ENCODE measurements at places on chromosomes 16 and 17.

DNA sequence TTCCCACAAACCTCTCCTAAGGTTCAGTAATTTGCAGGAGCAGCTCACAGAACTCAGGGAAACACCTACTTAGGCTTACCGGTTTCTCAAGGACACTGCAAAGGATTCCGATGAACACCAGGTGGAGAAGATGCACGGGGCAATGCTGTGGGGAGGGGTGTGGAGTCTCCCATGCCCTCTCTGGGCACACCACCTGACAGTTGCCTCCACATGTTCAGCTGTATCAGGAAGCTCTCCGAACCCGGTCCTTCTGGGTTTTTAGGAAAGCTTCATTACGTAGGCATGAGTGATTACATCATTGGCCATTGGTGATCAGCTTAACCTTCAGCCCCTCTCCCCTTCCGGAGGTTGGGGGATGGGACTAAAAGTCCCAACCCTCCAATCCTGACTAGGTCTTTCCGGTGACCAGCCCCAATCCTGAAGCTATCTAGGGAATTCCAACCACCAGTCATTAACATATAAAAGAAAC lies 21.6 kb downstream of the C17orf58 start:
- DNase-seq = no peak

GRCh38 chr17:81261096-81261495 lies 22.0 kb downstream of the NDUFAF8 start:
- DNase-seq = no peak

GRCh38 chr17:859061-859823 lies 77.1 kb downstream of the MRM3 start:
- DNase-seq = no peak

DNA sequence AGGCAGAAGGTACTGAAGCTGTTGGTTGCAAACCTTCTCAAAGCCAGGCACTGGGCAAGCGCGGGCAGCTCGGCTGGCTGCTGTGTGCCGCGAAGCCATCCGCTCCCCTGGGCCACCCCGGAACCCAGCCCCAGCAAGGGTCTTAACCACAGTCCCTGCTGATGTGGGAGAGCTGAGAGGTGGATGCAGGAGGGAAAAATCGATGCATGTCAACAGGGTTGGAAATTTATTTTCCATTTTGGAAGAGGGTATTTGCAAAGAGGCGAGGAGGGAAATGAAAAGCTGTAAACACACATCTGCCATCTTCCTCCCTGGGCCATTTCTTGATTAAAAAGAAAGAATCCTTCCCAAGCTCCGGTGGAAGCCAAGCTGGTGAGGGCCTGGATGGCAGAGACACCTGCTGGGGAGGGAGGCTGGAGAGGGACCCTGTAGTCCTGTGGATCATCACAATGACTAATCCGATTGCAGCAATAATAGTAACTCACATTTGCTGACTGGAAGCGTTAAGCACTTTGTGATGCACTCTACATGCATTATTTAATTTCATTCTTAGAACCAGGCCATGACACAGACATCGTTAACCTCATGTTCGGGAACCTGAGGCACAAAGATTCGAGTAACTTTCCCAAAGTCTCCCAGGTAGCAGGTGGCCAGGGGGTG lies 13.9 kb upstream of the TBX2 start:
- DNase-seq = no peak

- no peak for DNase-seq
These were observed 1.9 kb downstream of the PFN1 start for GRCh38 chr17:4946312-4946976.

DNA sequence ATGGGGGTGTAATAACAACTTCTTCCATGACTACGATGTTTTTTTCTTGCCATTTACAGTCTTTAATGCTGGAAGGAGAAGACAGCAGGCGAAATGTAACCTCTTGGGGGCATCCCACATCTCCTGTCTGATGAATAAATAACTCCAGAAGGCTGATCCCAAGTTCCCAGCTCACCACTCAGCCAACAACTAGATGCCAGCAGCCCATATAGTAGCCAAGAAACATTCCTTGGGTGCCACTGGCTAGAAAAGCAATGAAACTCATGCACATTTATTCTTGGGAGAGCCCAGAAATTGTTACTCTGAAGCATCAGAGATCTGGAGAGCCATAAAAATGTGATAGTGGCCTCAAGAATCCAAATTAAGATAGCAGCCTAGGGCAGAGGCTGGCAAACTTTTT lies 22.7 kb upstream of the TMEM101 start:
- no peak for DNase-seq

DNA sequence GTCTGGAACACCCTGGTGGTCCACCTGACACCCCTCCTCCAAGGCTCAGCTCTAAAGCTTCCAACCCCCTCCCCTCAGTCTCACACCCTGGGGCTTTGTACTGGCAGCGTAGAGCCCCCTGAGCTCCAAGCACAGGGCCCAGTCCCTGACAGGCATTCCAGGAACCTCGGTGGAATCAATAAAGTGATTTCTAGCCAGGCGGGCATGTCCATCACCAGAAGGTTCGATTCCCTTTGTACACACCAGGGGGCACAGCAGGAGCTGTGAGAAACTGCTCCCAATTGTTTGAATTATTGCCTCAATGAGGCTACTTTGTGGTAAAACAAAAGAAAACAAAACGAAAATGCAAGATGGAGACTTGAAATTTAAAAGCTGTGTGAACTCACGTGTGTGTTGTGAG lies 51.8 kb downstream of the SMPD3 start:
- DNase-seq = no peak

DNA sequence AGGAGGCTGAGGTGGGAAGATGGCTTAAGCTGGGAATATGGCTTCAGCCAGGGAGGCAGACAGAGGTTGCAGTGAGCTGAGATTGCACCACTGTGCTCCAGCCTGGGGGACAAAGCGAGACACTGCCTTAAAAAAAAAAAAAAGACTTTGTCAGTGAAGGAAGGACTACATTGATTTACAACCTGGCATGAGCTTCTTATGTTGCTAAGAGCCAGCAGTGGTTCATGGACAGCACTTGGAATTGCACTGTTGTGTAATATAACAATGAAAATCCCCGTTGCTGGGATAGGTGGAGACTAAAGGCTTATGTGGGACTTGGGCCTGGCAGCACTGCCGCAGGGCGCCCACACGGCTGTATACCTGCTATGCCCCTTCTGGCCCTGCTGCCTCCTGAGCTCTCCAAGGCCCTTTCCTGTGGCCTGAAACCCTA lies 14.1 kb upstream of the SLC16A5 start:
- no peak for DNase-seq

DNA sequence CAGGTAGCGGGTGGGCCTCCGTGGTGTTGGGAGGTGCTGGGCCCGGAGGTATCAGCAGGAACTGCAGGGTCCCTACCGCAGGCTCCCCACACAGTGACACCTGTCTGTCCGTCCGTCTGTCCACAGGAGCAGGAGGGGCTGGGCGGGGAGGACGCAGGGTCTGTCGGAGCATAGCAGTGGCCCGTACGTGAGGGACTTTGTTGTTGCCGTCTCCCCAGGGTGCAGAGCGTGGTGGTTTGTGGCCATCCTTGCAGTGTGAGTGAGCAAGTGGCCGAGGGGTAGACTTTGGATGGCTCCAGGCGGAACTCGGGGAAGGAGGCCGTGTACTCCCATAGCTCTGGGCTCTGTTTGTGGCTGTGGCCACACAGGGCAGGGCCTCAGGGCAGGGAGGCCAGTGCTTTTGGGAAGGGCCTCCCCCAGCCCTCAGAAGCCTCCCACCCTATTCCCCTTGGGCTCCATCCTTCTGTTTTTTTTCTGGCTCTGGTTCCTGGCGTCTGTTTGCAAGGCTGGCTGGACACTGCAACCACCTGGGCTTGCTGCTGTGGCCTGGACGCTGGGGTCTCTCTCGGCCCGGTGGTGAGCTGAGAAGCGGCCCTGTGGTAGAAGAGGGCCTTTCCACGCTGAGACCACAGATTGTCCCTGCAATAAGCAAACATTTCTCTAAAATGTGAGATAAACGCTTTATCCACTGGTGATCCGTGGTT lies 41.0 kb upstream of the ZNF750 start:
- no peak for DNase-seq

GRCh38 chr16:85003076-85003475 lies 8.3 kb downstream of the ZDHHC7 start:
- no peak for DNase-seq

DNA sequence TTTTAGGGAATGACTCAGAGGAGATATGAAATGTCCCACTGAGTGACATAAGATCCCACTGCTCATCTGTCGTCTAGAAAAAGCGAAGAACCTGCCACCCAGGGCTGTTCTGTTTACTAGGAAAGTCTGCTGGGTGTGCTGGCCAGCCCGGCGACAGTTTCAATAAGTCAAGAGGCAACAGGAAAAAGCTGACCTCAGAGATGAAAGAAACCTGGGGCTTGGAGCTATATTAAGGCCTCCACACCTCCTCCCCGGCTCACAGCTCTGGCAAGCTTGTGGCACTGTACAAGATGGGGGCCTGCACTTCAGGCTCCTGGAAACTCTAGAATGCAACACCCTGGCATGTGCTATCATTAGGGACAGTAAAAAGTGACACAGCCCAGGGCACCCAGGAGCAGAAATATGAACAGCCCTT lies 10.6 kb downstream of the ZFHX3 start:
- no peak for DNase-seq

GRCh38 chr17:15490634-15491261 lies 23.3 kb upstream of the CDRT4 start:
- DNase-seq = no peak

Measured in NCI-H187 treated with DMSO at 0.1 percent for 48 hours (cell line).